Brain microvascular endothelial cell (primary cell): ENCODE measurements at places on chromosomes 16 and 17.

DNA sequence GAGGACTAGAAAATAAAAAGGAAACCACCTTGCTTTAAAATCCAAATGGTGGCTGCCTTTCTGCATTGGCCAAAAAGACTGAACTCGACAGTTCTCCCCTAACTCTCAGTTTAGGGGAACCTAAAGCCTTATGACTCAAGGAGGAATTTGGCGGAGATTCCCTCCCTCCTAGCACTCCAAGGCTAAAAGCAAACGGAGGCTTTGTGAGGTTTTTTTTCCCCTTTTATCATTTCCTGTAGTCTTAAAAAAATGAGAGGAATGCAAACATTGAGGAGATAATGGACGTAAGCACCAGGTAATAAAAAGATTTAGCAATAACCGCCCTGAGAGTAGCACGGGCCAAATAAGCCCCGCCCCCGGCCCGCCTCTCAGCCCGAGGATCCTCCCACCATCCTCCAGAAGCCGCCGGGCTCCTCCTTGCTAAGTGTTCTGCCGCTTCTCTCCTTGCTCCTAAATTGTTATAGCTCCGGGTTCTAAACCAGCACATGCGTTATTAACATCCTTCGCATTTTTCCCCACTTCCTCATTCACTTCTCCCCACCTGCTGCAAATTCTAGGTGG lies 5.8 kb upstream of the KIFC3 start:
- DNase-seq: peak; percentile 82

GRCh38 chr17:63337579-63337978 lies 108.5 kb downstream of the CYB561 start:
- DNase-seq: no peak

- no peak for DNase-seq
Measured at GRCh38 chr16:69926241-69926640, 24.9 kb upstream of the CLEC18A start.

GRCh38 chr17:72591289-72592241 lies 470.7 kb downstream of the SOX9 start:
- DNase-seq: no peak

GRCh38 chr17:2365132-2365531 lies 27.8 kb downstream of the SGSM2 start:
- no peak for DNase-seq

DNA sequence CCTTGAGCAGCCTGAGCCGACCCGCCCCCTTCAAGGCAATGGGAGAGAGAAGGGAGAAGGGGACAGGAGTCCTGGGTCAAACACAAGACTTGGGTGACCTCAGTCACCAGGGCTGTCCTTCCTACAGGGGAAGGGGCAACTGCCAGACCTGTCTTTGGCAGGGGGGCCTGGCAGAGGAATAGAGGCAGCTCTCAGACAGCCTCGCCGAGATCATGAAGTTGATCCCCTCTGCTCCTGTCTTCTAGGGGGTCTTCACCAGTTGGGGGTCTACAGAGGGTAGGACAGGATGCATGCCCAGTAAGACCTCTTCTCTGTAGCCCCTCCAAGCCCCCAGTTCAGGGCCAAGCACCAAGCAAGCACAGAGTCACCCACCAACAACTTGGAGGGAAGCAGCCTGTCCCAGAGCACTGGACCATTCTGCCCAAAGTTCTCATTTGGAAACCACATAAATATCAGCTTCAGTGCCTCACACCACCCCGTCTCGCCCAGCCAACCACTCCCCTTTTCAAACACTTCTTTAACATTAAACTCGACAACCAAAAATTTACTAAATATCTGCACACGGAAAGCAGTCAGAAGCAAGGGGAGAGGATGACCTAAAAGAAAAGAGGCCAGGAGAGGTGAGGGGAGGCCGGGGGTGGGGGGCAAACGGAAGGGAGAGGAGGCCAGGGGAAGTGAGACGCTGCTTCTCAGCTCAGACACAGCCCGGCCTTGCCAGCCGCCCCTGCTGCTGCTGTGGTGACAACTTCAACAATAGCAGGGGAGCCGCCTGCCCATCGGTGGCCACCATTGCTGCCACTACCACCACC lies 7.7 kb downstream of the DOK4 start:
- no peak for DNase-seq

DNA sequence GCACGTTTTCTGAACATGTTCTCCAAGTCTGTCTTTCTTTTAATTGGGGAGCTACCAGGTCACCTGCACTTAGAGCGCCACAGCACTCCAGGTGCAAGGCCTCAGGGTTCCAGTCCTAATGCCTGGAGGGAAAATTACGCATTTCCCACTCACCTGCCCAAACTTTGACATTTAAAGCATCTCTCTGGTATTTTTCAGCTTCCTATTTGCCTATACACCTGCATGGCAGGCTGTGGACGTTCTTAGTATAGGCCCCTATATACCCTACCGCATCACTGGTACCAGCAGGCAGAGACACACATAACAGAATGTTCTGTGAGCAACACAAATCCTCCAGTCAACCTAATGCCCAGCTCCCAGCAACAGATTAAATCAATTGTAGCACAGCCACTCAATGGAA lies 213.3 kb downstream of the MRTFB start:
- DNase-seq: no peak

GRCh38 chr17:32142857-32143526 lies 690 bp downstream of the RHOT1 start:
- DNase-seq: peak; percentile 71

GRCh38 chr17:38458521-38458920 lies 30.3 kb downstream of the ARHGAP23 start:
- no peak for DNase-seq

GRCh38 chr17:20263595-20263994 lies 203.7 kb downstream of the LGALS9B start:
- DNase-seq: peak; percentile 24

GRCh38 chr16:89922884-89923639 lies at the start of gene TUBB3:
TSS of gene TUBB3 (plus strand) at chr16:89923342. CDS start at chr16:89923402, 60 bp downstream.
- DNase-seq: peak; percentile 72

DNA sequence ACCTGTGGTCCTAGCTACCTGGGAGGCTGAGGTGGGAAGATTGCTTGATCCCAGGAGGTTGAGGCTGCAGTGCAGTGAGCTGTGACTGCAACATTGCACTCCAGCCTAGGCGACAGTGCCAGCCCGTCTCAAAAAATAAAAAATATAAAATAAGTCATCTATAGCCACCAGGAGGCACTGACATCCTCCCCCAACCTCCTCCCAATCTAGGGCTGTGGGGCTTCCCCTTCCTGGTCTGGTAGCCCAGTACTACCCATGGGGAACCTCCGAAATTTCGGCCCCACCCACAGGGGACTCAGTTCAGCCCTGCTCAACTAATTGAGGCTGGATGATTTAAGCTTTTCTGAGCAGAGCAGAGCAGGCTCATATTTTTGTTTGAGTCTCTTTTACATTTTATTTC lies 3.2 kb downstream of the ZSCAN10 start:
- no peak for DNase-seq
